ENCODE measurements at places on chromosomes 1 and 21. TPM values are rescaled to one million over a fixed set of nuclear protein-coding genes. Genes with fewer than 3 reads are reported as not detected.
A peak's percentile ranks its signal among the peaks of the same experiment; 100 is the strongest.

- DNase-seq = no peak
Measured at GRCh38 chr1:14128096-14128495, 428.1 kb downstream of the PRDM2 start.

GRCh38 chr1:98700228-98700627 lies 38.7 kb downstream of the SNX7 start:
- no peak for DNase-seq

DNA sequence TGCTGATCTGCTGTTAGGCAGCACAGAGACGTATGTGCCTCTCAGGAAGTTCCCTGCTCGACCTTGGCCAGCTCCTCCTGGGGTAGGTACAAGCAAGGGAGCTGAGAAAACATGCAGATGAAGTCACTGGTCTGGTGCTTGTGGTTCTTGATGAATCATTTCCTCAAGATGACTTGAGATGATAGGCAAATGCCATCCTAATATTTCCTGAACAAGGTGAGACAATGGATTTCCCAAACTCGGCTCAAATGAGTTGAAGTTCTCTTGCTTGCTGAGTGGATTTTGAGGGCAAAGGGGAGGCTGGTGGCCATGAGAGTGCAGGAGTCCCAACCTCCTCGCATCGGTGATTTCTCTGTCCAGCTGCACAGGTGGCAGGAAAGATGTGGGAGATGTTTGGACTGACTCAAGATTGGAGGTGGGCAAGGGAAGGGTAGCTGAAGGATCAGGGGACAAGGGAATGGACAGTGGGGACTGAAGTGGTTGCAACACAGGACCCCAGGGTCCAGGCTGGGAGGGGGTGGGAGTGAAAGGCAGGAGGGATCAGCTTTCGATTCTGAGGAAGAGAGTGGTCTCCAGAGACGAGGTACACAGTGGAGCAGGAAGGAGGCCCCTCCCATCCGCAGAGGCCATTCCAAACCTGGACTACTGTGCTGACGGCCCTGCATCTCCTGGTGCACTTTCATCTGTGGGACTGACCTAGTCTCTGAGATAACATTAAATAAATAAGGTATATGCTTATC lies 63.9 kb downstream of the CAPN2 start:
- DNase-seq = peak; percentile 68

DNA sequence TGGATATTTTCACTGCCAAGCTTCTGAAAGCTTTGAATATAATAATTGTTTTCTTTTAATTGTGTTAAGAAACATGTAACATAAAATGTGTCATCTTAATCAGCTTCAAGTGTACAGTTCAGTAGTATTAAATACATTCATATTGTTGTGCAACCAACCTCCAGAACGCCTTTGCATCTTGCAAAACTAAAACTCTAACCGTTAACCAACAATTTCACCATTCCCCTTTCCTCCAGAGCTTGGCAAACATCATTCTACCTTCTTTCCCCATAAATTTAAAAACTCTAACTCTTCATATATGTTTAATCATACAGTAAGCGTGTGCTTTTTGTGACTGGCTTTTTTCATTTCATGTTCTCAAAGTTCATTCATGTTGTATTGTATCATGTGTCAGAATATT lies 2.1 kb downstream of the MNDA start:
- DNase-seq = no peak

DNA sequence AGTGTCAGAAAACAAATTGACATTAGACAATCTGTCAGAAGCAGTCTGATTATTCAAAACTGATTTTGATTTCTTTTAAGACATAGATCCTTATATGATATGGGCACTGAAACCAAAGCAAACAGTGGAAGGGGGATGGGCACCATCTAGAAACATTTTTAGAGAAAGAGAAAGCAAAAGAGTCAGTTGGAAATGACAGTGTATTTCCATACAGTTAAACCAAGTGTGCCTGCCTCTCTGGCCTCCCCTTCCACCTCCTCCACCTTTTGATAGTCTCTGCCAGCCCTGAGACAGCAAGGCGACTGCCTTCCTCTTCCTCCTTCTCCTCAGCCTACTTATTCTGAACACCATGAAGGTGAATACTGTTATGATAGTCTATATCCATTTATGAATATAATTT lies 949.7 kb downstream of the AMY1C start:
- DNase-seq = no peak

DNA sequence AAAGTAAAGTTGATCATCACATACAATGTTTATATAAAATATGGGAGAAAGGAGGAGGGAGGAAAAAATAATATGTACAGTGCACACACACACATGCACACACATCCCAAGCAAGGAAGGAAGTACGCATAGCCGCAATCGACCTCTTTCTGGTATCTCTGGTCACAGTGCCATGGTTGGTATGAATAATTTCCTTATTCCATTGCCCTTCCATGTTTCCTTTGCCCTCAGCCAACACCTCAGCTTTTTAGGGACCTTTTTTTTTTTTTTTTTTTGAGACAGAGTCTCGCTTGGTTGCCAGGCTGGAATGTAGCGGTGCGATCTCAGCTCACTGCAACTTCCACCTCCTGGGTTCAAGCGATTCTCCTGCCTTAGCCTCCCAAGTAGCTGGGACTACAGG lies 20.6 kb downstream of the CITED4 start:
- no peak for DNase-seq

DNA sequence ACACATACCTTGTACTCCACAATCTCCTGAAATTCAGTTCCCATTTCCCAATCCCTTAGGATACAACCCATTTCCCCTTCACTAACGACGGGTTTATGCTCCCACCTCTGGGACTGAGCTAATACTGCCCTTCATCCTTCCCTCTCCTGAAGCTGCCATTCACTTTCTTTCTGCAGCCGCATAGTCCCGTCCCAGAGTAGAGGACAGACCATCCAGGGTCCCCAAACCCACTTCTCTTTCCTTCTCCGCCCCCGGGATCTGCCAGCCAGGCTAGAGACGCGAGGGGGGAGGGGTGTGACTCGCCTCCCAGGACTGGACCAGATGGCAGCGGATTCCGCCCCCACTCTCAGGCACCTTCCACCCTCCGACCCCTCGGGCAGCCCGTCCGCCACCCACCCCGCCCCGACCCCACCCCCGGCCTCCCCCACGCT lies 679 bp downstream of the ABL2 start:
- peak; percentile 3 for DNase-seq

The SPRR2E gene
- not detected for total RNA-seq

The ZNF697 gene
- 0.78 TPM for total RNA-seq

The SPRR2F gene
- total RNA-seq = not detected

The FABP3 gene
- not detected for total RNA-seq

The TTLL7 gene
- total RNA-seq = 0.97 TPM

The TSSK3 gene
- 1.1 TPM for total RNA-seq

All from CD8-positive, alpha-beta memory T cell (primary cell).